ENCODE measurements at places on chromosomes 6 and 20. TPM values are rescaled to one million over a fixed set of nuclear protein-coding genes. Genes with fewer than 3 reads are reported as not detected.

DNA sequence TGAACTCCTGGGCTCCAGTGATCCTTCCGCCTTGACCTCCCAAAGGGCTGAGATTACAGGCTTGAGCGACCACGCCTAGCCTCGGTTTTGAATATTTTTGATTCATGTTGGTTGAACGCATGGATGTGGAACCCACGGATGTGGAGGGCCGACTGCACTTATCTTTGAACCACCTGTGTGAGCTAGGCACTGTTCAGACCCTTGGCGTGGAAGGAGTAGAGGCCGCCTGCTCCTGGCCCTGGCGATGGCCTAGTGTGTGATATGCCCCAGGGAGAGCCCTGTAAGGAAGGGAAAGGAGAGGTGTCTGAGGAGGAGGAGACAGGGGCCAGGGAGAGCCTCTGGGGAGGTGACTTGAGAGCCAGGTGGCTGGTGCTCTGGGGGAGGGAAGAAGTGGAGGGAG lies 64.3 kb downstream of the BCAS4 start:
- no peak for DNase-seq

DNA sequence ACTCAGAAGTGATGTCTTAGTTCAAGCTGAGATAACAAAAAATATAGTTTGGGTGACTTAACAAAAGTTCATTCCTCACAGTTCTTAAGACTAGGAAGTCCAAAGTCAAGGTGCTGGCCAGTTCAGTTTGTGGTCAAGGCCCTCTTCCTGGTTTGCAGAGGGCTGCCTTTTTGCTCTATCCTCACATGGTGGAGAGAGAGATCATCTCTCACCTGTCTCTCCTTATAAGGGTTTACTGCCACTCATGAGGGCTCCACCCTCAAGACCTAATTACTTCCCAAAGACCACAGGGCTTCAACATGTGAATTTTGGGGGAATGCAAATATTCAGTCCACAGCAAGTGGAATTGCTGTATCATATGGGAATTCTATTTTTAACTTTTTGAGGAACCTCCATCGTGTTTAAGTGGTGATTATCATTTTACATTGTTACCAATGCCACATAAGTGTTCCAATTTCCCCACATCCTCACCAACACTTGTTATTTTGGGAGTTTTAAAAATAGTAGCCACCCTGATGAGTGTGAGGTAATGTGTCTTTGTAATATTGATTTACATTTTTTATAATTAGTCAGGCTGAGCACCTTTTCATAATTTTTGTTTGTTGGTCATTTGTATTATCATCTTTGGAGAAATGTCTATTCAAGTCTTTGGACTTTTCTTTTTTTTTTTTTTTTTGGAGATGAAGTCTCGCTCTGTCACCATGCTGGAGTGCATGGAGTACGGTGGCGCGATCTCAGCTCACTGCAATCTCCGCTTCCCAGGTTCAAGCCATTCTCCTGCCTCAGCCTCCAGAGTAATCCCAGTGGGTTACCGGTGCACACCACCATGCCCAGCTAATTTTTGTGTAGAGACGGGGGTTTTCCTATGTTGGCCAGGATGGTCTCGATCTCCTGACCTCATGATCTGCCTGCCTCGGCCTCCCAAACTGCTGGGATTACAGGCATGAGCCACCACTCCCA lies 112.2 kb downstream of the SESN1 start:
- no peak for DNase-seq

Gene PRSS16
- 13.0 TPM for total RNA-seq

DNA sequence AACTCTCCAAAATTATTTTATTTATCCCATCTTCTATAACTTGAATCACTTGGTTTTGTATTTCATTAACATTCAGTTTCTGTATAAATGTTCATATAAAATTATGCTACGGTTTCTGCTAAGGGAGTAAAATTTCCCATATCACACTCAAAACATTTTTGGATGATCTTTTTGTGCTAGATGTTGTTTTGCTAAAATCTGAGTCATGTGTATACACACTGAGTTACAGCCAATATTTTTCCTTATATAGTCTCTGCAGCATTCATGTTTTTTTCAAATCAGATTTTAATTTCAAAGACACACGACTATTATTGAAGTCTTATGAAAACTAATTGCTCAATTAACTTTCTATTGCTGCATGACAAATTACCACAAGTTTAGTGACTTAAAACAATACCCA lies 54.3 kb upstream of the SLC2A12 start:
- no peak for DNase-seq

DNA sequence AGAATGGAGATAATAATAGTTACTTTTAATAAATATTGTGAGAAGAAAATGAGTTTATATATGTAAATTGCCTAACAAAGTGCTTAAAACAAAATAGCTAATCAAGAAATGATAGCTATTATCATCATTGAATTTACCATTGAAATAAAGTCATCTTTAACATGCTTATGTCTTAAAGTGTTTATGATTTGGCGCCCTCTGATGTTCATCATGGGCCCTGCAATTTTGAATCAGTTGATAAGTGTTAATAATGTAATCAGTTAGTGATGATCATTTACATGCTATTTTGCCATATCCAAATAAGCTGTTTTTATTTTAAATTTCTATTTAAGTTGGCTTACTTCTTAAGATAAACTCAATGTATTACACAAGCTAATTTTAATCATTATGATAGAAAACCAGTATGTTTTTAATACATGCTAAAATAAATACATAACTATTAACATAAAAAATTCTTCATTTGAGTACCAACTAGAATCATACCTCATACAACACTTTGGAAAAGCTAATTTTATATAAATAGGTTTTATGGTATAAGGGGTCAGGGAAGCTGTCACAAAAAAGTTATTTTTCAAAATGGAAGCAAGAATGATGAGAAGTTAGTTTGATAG lies 39.2 kb upstream of the TPD52L1 start:
- DNase-seq: no peak

Gene TCF15
- total RNA-seq: 0.65 TPM

GRCh38 chr6:166393535-166393823 lies 10.7 kb upstream of the MPC1 start:
- DNase-seq: no peak

Gene DEFB129
- total RNA-seq: not detected

- DNase-seq: no peak
These were observed 62.4 kb downstream of the APCDD1L start for GRCh38 chr20:58452667-58453255.

DNA sequence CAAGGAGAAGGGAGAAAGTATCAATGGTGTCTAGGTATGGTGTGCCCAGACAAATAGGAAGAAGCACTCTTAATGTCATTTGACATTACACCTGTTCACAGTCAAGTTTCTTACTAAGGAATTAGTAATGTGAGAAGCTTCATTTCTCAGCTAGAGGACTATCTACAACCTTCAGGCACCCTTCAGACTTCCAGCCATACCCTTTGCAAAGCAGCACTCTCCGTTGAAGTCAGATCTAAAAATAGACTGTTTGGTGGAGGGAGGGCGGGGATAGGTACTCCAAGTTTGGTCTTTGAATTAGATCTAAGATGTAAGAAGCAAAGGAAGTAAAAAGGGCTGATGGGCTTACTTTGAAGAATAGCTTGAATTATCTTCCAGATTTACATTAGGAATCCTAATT lies 311.1 kb downstream of the SLC35F1 start:
- no peak for DNase-seq

GRCh38 chr6:79064635-79065034 lies 13.4 kb downstream of the PHIP start:
- DNase-seq: no peak

DNA sequence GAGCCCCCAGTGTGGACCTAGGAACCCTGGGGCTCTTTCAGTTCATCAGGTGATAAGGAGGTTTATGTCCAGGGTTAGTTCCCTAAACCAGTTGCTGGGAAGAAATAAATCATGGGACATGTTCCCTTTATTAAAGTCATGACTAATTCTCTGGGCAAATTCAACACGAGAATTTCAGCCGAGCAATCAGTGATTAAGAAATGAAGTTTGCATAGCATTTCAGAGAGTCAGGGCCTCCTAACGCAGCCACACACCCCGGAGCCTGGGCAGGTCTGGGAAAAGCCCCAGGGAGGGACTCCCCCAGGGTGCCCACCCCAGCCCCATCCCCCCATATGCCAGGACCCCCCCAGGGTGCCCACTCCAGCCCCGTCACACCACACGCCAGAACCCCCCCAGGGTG lies 20.1 kb downstream of the SLCO4A1 start:
- no peak for DNase-seq

DNA sequence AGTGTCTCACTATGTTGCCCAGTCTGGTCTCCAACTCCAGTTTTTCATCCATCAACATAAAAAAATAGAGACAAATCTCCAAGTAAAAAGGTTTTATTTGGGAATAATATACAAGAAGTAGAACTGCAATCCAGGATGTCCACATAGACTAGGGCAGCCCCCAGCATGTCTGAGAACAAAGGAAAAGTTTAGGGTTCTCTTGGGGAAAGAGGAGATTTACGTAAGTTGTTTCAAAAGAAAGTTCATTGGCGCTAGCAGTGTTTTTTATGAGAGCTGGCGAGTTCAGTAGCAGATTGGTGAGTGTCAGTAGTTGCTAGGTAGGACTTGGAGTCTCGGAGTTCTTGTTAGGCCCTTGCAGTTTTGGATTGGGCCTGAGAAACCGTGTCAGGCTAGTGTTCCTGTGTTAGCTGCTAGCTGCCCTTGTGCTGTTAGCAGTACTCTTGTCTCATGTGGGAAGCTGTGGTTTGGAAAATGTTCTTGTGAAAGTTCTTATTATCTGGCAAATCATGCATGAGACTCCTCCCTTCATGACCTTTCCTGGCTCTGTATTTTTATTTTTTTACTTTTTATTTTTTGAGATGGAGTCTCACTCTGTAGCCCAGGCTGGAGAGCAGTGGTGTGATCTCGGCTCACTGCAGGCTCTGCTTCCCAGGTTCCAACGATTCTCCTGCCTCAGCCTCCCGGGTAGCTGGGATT lies 24.7 kb downstream of the TTLL9 start:
- peak; percentile 67 for DNase-seq

DNA sequence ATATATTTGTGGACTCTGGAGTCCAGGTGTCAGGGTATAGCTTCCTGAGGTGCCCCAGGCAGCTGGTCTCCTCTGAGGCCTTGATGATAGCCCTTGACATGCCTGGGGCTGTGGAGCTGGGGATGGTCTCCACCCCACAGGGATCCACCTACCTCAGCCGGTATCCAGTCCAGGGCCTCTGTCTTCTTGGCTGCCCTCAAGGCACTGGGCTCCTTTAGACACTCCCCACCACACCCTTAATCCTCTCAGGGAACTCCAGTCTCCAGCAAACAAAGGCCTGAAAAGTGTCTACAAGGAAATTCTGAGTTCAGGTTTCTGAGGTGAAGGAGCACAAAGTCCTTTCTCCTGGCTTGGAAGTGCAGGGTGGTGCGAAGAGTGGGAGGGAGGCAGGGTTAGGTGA lies 44.6 kb upstream of the DDR1 start:
- DNase-seq: no peak
